Activated CD4-positive, alpha-beta T cell treated with anti-CD3 and anti-CD28 coated beads, Interleukin-2, amount 50 U/mL, for 1 hour (primary cell): ENCODE measurements at places on chromosomes 4 and X.

GRCh38 chrX:113399506-113400192 lies 559.0 kb upstream of the AMOT start:
- DNase-seq: no peak

DNA sequence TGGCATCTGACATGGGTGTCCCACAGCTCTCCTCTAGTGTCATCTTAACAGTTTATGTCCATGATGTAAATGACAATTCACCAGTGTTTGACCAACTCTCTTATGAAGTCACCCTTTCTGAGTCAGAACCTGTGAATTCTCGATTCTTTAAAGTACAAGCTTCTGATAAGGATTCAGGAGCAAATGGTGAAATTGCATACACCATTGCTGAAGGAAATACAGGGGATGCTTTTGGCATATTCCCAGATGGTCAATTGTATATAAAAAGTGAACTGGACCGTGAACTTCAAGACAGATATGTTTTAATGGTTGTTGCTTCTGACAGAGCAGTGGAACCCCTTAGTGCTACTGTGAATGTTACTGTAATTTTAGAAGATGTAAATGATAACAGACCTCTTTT lies 4.6 kb downstream of the FAT4 start:
- no peak for DNase-seq

DNA sequence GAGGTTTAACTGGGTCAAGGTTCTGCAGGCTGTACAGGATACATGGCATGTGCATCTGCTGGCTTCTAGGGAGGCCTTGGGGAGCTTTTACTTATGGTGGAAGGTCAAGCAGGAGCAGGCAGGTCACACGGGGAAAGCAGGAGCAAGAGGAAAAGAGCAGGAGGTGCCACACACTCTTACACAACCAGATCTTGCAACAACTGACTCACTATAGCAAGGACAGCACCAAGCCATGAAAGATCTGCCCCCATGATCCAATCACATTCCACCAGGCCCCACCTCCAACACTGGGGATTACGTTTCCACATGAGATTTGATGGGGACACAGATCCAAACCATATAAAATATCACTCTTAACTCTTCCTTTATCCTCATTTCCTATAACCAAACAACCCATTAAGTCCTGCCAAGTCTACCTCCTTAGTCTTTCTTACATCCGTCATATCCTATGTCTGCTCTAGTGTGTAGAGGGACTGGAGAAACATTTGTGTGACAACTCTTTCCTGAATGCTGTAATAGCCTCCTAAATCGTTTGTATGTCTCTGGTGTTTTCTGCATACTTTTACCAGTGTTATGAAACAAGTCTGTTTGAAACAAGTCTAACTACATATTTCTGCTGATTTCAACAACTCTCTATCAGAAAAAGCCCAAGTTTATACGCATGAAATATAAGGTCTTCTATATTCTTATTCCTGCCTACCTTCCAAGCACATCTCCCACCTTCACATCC lies 8.3 kb upstream of the RAP2C start:
- DNase-seq: no peak

DNA sequence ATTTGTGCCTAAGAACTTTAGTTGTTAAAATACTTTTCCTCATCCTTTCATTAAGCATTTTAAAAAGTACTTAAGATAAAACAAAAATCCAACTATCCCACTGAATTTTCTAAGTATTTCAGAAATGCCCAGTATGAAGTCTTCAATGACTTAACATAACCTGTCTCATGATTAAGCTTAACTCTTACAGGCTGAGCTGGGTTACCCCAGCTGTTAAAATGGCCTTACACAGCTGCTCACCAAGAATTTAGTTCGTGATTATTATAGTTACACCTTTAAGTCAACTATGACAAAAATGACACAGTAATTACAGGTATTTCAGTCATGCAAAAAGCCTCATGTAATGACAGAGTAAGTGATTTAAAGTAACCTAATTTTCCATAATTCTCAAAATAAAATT lies 145.7 kb downstream of the FBXW7 start:
- no peak for DNase-seq

GRCh38 chr4:190018201-190018920 lies 8.7 kb downstream of the FRG2 start:
- DNase-seq: no peak

DNA sequence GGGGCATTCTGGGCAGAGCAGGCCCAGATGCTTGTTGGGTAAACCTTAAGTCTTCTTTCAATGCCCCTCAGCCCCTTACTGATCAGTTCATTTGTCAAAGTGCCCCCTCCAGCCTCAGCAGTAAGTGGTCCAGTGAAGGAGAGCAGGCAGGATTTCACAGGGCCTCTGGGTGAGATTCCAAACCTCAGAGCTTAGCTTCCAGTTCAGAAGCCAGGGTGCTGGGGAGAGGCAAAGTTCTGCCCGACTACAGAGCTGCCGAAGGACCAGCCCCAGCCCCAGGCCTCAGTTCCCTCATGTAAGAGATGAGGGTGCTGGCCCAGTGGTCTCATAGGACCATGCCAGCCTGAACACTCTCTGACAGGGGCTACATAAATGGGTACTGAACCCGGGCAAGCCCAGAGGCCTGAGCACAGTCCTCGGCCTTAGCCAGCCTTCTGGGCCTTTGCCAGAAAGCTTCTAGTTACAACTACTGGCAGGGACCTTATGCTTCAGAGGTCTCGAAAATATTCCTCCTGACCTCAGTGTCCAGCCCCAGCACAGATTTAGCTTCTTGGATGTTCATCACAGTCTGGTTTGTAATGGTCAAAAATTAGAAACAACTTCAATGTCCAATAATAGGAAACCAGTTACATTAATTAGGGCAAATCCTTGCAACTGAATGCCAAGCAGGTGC lies 851 bp upstream of the RIPPLY1 start:
- no peak for DNase-seq

DNA sequence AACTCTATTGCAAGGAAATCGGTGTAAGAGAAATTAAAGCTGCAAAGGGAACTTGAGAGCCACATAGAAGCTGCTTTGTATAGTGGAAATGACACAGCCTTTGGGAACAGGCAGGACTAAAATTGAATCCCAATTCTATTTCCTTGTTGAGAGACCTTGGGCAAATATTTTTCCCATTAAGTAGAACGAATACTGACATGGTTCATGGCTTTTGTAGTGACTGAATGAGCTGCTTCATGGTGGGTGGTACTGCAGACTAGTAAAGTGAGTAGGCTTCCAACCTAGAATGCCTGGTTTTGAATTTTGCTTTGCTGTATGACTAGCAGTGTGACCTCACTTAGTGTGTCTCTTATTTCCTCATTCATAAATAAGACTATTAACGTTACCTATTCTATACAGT lies 182.2 kb upstream of the KCNIP4 start:
- DNase-seq: no peak

DNA sequence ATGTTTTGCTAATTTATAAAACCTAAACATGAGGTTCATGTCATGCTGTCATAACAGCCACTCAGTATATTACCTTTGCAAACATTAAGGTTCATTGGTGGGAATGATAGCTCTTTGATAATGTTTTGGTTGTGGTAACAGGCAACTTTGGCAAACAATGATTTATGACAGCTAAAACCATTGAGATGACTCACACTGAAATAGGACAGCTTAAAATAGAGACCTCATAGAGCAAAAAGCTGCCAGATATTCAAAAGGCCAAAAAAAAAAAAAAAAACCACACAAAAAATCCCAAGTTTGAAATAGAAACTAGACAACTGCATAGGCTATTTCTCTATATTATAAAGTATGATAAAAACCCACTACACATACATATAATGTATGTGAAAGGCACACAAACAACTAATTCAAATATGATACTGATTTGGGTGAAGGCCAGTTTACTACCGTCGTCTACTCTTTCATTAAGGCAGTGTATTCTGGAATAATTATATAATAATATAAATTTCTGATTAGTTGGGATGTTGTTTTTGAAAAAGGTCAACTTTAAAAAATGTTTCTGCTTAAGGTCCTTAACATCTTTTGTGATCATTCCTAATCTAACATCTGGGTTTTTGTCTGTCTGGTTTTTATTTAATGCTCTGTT lies 646.0 kb upstream of the PITX2 start:
- DNase-seq: no peak

DNA sequence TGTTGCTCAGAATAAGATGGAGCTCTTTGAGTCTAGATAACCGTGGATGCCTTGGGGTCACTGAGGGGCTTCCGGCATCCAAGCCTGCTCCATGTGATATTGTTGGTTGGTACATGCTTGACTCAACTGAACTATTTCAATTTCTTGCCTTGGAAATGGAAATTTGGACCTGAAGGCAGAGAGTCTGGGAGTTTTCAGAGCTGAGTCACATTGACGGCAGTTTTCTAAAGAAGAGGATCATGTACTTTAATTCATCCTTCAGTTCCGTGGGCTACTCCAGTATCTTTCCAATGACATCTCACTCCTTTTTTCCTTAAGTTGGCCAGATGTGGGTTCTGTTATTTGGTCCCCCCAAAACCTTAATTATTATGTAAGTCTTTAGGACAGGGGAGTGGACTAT lies 100.5 kb downstream of the MFAP3L start:
- no peak for DNase-seq

DNA sequence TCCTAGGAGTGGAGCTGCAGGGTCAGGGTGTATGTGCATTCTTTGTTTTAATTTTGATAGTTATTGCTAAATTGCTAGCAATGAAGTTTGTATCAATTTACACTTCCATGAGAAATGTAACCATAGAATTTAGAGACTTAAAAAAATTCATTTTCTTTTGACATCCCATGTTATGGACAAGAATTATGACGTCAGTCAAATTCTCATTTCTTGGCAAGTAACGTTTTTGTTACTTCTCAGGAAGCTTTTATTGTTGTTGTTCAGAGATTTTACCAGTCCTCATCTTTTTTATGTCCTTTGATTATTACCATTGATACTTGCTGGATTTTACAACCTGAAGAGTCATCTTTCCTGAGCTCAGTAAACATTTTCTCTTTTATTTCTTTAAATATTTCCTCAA lies 417.5 kb upstream of the ARX start:
- DNase-seq: no peak

DNA sequence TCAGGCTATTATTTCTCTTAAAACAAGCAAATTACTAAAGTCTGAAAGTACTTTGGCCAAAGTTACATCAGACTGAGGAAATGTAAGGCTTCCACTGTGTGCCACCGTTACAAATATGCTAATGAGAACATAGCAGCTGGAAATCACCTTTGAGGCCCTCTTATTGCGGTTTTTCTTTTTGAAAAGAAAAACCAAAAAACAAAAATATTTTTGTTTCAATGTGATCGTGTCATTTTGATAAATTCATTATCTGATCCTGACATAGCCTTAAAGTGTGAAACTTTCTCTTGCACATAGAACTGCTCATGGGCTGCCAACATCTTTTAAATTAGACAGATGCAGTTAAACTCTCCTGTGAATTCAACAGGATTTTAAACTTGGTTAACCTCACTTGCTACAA lies 2.8 kb upstream of the TIFA start:
- no peak for DNase-seq

DNA sequence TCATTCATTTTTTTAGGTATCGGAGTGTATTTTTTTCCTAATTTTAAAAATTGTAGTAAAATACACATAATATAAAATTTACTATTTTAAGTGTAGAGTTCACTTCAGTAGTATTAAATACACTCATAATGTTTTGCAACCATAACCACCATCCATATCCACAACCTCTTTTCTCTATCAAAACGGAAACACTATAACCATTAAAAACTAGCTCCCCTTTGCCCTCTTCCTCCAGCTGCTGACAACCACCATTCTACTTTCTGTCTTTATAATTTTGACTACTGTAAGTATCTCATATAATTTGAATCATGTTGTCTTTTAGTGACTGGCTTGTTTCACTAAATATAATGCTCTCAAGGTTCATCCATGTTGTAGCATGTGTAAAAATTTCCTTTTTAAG lies 205.4 kb upstream of the CXorf51B start:
- no peak for DNase-seq

DNA sequence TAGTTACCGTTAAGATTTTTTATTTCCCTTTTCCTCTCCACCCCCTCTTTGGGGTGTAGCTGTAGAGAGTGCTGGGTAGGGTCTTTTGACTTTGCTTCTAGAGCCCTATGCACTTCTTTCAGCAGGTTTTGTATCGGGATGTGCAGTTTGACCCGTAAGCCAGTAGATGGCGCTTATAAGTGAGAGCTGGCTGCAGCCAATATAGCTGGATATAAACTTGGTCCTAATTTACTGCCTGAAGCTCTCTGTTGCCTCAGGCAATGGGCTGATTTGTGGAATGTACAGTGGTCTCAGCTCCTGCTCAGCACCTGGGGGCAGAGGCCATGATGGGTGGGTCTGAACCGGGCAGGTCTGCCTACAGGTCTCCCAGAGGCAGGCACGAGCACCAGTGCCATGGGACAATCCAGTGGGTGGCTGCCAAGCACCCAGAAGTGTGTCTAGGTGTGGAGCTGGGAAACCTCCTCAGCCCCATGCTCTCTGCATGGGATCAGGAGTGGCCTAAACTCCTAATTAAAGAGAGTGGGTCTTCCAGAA lies 146.5 kb downstream of the SPANXN1 start:
- no peak for DNase-seq

DNA sequence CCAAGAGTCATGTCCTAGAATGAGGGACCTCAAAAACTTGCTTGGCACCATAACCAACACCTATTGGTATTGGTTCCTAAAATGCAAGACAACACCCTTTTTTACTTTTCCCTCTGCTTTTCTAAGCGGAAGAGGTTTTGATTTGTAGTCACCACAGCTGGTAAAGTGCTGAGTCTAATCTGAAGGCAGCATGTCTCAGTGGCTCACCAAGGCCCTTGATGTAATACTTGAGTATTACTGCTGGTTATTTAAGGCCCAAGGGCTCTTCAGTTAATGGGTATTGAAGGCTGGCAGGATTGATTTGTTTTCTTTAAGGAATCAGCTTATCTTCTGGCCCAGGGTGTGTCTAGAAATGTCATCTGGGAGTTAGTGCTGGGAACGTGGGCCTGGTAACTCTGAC lies 735.1 kb downstream of the GLUD2 start:
- DNase-seq: no peak

GRCh38 chr4:44448521-44449461 lies at the start of gene KCTD8:
Gene KCTD8, minus strand, starts transcription at chr4:44448809.
- DNase-seq: peak; percentile 22

DNA sequence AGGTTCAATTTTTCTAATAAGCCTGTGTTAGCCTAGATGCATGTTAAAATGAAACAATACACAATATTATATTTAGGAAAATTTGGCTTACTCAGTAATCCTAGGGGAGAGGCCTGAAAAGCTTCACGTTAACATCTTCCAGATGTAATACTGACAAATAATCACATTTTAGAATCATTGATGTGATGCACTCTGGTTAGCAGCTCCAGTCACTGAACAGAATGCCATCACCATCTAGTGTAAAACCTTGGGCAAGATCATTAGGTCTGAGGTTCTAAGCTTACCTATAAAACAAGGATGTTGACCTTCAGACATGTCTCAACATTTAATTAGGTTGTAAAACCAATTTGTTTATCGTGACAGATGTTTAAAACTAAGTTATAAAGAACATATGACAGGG lies 1704.8 kb downstream of the STIM2 start:
- no peak for DNase-seq

- no peak for DNase-seq
These were observed 108.6 kb downstream of the PPP3CA start for GRCh38 chr4:101238706-101239105.

DNA sequence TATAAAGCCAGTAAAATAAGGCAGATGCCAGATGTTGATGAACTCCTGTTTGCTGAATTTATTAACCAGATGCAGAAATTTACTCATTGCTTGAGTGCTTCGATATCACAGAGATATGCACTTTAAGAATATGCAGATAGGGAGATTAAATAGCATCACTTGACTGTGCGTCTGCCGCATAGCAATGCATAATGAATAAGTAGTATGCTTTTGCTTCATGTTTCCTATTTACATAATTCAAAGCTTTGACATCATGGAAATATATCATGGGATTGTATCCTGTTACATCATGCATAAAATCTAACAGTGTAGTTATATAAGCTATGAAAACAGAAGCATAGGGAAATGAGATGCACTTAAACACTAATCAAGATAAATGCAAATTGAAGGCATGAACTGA lies 45.9 kb downstream of the VEGFC start:
- DNase-seq: no peak
